Cortex of kidney (tissue), 1 donor: ENCODE measurements at places on chromosomes 16 and 17.

DNA sequence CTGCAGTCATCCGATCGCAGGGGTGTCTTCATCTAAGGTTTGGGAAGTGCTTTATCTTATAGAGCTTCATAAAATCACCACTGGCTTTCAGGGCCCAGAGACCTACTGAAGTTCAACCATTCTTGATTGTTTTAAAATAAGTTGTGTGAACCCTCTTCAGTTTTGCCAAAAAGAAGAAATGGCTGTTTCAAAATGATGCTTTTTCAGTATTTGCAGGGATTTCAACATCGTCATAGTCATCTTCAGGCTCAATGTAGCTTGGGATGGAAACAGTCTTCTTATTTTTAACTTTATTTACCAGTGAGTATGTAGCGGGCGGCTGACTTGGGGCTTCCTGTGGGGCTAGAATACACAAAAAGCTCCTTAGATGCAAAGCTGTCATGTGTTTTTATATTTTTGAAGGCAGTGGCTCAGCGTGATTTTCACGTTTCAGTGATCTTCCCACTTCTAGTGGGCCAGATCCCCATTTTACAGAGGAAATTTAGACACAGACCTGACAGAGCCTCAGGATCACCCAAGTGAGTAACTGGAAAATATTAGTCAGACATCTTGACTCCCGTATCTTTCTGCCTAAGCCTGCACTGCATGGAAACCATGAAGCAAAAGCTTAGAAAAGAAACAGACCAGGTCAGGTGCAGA, 19.1 kb upstream of the ZNF594 start:
- no peak for DNase-seq

- DNase-seq, result no peak
Measured at GRCh38 chr17:27669850-27670249, 38.9 kb downstream of the LGALS9 start.

GRCh38 chr17:39036009-39036408, 68.8 kb upstream of the FBXO47 start:
- DNase-seq, result no peak

DNA sequence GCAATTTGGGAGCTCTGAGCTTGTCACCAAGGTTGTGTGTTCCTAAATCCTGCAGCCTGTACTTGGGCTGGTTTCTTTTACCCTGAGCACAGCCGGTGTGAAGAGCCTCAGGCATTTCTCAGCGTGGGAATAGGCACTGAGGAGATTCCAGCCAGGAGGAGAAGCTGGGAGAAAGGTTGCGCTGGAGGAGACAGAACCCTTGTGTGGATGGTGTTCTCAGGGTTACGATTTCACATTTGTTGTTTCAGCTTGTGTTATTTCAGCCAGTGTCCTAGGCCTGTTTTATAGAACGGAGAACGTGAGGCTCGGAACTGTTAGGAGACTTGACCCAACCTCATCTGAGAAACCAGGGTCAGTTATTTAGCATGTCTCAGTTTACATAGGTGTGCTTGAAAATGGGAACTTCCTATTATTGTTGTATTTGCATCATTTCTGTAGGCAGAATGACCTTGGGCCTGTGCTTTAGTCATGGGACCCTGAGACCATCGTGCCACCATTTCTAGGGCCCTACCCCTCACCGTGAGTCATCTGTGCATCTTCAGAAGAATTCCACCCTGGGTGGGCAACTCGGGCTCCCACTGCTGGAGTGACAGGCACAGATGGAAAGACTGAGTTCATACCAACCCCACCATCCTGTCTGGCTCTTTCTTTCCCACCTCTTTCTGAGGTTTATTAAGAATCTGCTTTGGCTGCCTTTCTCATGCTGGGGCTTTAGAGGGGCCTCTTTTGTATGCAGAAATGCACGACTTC, 134.9 kb downstream of the MSI2 start:
- DNase-seq, result no peak

DNA sequence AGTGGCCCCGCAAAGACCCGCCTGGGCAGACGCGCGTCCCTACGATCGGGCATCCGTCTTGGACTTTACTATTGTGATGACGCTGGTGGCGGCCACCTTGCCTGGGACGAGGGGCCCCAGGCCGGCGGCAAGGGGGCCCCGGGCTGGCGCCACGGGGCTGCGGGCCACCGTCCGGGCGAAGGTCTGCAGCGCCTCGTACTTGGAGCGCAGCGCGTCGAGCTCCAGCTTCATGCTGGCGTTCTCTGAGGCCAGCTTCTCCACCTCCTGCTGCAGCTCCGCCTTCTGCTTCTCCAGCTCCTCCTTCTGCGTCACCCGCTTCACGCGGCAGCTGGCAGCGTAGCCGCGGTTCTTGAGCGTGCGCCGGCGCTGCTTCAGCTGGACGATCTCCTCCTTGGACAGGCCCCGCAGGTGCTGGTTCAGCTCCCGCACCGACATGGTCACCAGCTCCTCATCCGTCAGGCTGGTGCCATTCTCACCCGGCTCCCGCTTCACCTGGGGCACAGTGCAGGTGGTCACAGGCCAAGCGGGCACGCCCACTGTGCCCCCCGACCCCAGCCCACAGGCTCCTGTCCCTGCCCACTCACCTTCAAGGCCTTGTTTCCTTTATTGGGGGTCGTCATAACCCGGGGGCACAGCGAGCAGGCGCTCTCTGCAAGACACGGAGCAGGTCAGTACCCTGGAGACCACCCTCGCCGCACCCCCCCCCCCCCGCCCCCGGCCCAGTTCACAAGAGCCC, 4.8 kb upstream of the SIRT7 start:
- DNase-seq, result no peak

GRCh38 chr17:72887322-72887721, 205.2 kb downstream of the SLC39A11 start:
- DNase-seq, result no peak

GRCh38 chr16:72094266-72094610, 591 bp downstream of the DHX38 start:
- no peak for DNase-seq

- DNase-seq, result no peak
Measured at GRCh38 chr17:19723964-19724363, 7.6 kb upstream of the SLC47A2 start.
